ENCODE measurements at places on chromosomes 16 and 17.

DNA sequence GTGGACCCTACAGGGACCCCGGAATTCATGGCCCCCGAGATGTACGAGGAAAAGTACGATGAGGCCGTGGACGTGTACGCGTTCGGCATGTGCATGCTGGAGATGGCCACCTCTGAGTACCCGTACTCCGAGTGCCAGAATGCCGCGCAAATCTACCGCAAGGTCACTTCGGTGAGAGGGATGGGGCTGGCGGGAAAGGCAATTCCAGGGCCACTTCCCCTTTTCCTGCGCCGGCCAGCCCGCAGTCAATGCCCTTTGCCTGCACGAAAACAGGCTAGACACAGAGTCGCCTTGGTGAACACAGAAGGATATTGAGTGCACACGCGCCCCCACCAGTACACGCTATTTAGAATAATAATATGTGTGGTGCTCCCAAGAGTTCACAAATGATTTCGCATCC is 4.0 kb downstream of the WNK4 start:
- DNase-seq: no peak

- DNase-seq: no peak
Measured at GRCh38 chr17:62062302-62062701, 2.8 kb downstream of the MED13 start.

DNA sequence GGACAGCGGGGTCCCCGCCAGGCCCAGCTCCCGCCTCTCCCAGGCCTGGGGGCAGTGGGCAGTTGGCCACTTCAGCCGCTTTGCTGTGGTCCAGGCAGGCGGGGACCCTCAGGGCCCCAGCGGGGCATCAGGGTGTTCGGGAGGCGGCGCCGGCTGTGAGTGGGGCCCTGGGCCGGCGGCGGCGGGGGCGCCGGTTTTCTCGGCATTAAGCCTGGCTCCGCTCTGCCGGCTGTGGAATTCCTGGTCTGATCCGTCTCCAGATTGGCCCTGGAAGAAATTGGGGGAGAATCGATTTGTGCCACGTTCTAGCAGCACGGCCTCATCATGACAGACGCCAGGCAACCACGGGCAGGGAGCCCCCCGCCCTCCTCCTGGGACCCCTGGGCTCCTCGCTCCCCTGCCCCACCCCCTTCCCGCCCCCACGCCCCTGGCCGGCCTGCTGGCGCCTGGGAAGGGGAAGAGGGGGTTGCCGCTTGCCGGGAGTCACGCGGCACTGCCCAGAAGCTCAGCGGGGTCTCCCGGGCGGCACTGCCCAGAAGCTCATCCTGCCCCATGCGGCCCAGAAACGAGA is 28.6 kb upstream of the SSTR5 start:
- no peak for DNase-seq

GRCh38 chr16:73036074-73036826 is 11.7 kb downstream of the ZFHX3 start:
- no peak for DNase-seq

GRCh38 chr16:29927070-29927905 is 1.3 kb upstream of the KCTD13 start:
- no peak for DNase-seq

DNA sequence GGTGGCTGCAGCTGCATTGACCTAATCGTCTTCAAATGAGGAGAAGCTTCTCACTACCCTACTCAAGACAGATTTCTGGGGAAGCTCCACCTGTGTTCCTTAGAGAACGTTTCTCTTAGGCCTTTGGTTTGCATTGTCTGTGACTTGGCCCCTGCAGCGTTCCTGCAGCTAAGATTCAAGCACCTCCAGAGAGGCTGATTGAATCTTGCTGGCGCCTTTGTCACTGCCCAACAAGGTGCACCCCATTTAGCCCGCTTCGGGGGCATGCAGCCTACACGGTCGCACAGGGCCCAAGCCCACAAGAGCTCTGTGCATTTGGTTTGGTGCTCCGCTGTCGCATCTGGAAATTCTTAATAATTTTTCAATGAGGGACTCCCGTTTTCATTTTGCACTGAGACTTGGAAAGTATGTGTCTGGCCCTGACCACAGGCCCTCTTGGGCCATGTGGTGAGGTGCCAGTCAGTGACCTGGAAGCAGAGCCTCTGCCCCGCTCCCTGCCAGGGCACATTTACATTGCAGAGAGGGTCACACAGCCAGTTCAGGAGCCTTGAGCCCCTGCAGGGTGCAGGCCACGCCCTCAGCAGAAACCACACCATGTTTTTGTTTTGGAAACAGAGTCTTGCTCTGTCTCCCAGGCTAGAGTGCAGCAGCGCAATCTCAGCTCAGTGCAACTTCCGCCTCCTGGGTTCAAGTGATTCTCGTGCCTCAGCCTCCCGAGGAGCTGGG is 51.1 kb upstream of the CACNG5 start:
- DNase-seq: no peak

GRCh38 chr17:48671697-48672171 is 45.6 kb upstream of the HOXB9 start:
- DNase-seq: peak; percentile 39

DNA sequence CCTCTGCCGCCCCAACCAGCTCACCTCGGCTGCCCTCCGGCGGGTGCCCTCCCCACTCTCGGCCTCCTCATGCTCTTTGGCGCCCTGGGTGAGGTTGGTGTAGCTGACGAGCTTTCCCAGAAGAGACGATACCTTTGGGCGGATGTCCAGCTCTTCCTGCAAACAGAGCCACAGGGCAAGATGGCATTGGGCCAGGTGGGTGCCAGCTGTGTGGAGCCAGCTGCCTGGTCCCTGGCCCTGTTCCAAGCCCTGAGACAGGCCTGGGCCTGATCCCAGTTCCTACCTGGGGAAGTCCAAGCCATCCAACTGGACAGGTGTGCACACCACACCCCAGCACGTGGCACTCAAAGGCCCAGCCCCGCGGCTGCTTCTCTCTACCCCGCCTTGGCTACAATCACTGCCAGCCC is 6.9 kb downstream of the SLC12A4 start:
- DNase-seq: no peak

- DNase-seq: no peak
Measured at GRCh38 chr16:89115216-89115861, 21.7 kb downstream of the ACSF3 start.

DNA sequence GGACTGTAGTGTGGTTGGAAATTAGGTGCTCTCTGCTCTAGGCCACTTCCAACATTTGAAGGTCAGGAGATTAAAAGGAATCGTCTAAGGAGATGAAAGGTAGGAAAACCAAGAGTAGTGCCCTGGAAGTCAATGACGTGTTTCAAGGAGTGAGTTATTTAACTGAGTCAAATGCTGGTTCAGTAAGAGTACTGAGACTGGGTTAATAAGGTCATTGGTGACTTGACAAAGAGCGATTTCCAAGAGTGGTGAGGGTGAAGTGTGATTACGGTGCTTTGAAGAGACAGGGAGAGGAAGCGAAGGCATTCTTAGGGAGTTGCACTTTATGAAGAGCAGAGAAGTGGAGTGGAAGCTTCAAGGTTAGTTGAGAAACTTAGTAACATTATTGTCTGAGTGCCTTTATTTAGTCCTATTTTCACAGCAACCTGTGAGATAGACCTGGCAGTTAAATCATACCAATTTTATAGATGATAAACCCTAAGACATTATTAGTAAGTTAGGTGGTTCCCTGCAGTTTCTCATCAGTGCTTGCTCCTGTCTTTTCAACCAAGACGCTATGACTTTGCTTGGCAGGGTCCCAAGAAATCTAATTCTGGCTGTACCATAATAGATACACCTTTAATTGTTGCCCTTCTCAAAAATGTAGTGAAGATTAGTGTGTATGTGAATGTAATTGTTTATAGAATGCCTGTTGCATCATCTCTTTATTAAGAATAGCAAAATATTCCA is 5.9 kb downstream of the ZNF207 start:
- DNase-seq: no peak

GRCh38 chr17:37823996-37824395 is 79.1 kb upstream of the HNF1B start:
- DNase-seq: no peak

DNA sequence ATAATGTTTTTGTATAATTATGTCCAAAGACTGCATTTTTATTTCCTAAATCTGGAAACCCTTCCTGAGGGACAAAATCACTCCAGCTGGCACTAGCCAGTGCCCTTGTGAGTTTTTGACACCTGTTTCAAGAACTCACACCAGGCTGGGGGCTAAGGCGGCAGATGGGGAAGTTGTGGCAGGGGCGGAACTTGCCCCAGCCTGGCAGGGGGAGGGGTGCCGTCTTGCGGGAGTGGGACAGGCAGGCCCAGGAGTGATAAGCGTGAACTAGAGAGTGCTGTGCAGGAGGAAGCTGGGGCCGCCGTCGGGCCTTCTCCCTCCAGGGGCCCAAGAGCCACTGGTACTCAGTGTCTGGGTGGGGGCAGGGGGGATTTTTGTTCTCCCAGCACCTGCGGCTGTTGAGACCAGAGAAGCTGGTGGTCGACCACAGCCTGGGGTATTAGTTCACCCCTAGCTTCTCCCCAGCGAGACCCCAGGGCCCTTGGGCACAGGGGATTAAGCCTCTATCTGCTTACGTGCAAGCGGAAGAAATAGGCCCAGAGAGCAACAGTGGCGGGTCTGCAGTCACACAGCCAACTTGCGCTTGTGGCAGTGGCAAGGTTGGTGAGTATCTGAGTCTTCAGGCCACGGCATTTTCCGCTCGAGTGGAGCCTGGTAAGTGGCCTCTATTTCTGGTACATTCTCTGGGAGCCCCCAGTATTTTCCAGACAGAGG is 40.2 kb upstream of the PLCG2 start:
- DNase-seq: no peak

- no peak for DNase-seq
Measured at GRCh38 chr16:89742948-89743347, 21.6 kb downstream of the ZNF276 start.

DNA sequence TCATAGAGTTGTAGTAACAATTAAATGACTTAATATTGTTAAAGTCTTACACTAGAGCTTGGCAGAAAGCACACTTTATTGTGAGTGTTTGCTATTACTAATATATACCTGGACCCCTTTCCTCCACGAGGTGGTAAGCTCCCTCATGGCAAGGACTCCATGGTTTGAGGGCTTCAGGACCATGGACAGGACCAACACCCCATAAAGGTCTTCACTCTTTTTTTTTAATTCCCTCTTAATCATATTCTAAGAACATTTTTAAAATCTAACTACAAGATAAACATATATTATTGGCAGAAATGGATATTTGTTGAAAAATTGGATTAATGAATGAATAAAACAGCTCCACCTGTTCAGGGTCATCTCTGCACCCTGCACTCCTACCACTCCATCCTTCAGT is 154.5 kb downstream of the CBLN1 start:
- DNase-seq: no peak

GRCh38 chr17:73342050-73342522 is 30.3 kb upstream of the CDC42EP4 start:
- no peak for DNase-seq

GRCh38 chr17:72370819-72371218 is 250.0 kb downstream of the SOX9 start:
- DNase-seq: no peak

DNA sequence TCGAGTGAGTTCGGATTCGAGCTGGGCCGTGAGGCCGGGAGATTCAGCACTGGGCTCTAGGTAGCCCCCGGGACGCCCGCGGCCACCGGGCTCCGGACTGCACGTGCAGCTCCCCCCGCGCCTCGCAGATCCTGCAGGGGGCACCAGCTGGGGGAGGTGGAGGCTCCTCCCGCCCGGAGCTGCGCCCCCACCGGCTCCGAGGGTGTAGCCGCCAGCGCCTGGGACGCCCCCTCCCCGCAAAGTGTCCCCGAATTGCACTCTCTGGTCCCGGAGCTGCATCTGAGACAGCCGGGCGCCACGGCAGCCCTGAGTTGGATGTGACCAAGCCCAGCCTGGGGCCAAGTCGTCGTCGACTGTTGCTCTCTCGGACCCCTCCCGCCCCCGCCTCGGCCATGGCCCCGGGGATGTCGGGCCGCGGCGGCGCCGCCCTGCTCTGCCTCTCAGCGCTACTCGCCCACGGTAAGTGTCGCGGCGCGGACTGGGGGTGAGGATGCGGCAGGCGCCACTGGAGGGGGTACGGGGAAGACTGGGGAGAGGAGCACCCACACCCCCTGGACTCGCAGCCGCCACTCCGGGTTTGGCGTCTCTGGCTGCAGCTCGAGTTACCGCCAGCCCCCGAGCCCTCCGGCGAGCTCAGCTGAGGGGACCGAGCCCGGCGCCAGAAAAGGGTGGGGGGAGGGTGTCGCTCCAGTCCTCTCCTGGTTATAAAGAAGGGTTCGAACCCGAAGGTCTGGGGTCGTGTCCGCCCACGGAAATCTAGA is 1.5 kb downstream of the TMEM132E start:
- no peak for DNase-seq

DNA sequence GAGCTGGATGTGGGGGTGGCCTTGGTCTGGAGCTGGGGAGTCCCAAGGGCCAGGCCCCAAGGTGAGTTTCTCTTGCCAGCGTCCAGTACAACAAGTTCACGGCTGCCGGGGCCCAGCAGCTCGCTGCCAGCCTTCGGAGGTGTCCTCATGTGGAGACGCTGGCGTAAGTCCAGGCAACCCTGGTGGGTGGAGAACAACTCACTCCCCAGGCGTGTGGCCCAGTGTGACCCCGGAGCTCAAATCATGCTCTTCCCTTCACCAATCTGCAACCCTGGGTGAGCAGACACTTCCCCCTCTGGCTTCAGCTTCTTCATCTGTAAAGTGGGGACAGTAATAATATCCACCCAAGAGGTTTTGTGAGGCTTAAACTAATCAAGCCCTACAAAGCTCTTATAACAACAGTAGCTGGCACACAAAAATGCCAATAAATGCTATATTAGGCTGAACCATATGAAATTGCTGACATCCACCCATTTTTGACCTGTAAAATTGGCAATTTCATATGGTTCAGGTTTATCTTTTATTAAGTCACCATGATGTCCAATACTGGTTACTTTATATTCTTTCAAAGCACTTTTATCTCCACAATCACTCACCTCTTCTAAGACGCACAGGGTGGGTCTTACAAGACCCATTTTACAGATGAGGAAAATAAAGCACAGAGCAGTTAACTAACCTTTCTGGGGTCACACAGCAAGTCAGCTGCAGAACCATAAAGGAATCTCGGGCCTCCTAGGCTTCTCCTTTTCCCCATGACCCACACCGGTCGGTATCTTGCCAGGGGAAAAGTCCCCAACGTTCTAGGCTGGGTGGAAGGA is 19.7 kb downstream of the DEXI start:
- no peak for DNase-seq

DNA sequence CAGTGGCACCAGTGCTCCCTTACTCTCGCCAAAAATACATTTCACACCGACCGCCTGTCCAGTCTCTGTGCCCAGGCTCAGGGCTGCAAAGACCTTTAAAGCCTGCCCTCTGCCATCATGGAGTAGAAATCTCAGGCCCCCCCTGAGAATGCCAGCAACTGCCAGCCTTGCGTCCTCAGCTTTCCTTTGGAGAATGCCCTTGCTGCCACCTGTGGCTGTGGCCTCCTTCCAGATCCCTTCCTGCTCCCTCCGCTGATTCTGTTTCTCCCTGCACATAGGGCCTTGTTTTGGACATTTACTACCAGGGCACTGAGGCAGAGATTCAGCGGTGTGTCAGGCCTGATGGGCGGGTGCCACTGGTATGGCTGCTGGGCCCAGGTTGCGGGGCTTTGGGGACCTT is 13.2 kb downstream of the FCSK start:
- DNase-seq: no peak

Data from HuH-7.5 (cell line).